Cortex of kidney (tissue), 1 donor: ENCODE measurements at places on chromosomes 7 and 10.

DNA sequence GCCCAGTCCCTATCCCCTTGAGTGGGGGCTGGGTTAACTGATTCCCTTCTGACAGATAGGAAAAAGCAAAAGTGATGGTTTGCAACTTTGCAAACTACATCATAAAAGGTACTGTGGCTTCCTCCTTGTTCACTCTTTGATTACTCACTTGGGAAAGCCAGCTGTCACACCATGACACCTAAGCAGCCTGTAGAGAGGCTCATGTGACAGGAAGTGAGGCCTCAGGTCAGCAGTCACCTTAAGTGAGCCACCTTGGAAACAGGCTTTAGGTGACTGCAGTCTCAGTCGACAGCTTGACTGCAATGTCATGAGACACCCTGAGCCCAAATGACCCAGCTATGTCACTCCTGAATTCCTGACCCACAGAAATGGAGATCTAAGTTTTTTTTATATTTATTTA lies 4.3 kb upstream of the CHCHD2 start:
- no peak for DNase-seq

GRCh38 chr10:34814223-34814912 lies 728 bp downstream of the PARD3 start:
- DNase-seq, result peak; percentile 42

GRCh38 chr10:125233726-125234125 lies 73.4 kb upstream of the CTBP2 start:
- DNase-seq, result no peak

GRCh38 chr10:90707657-90708056 lies 150.2 kb downstream of the HTR7 start:
- DNase-seq, result no peak

- DNase-seq, result no peak
Observed at GRCh38 chr7:81383846-81384245, 386.0 kb downstream of the HGF start.

GRCh38 chr7:36916116-36916515 lies 191.8 kb upstream of the AOAH start:
- DNase-seq, result no peak

GRCh38 chr10:86918022-86918471 lies 39.4 kb downstream of the MMRN2 start:
- DNase-seq, result no peak

GRCh38 chr7:1131471-1132265 lies 28.3 kb downstream of the ZFAND2A start:
- DNase-seq, result no peak

DNA sequence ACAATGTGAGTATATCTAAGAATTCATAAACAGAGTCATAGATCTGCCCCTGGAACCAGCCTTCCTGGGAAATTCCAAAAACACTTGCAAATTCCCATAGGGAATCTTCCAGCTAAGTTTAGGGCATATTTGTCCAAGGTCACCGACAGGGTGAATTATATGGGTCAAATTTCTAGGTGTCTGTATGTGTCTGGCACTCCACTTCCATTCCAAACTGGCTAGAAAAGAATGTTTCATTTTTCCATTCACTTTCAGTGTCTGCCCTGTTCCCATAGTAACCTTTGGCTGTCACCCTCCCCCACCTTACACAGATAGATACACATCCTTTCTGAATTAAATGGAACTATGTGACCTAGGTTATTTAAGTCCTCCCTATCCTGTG lies 230.9 kb downstream of the CREB5 start:
- no peak for DNase-seq

DNA sequence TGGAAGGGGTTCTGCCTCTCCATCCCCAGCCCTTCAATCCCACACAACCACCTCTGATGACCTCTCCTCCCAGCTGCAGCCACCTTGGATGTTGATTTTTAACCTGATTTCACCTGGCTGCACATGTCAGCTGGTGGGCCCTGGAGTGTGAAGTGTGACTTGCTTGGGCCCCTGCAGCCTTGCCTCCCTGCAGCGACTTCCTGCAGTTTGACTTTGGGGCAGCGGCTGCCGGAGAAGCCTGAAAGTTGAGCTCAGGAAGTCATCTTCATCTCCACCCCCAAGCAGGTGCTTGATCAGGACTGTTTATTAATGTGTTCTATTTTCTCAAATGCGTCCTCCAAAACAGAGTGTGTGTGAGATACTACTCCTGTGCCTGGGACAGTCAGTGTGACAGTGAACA lies 675.2 kb upstream of the GALNT17 start:
- DNase-seq, result no peak

DNA sequence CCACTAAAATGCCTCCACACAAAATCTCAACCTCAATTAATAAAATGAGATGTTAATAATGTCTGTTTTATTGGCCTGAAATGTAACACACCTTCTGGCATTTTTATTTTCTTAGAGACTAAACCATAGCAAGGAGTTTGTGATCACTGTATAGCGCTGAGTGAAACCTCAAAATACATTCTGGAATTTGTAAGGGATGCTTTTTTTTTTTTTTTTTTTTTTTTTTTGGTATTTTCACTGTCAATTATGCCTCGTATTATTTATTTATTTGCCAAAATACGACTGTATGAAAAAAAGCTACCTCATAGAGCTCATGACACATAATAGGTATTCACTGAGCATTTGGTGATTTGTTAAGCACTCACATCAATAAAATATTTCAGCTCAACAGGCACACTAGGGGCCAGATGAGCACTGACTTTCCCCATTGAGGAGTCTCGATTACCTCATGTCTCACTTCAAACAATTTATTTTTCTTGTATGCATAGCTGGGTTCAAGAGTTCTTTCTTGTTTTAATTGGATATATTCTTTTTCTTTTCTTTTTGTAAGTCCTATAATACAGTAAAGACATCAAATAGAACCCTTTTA lies 36.5 kb downstream of the SEMA3C start:
- no peak for DNase-seq

DNA sequence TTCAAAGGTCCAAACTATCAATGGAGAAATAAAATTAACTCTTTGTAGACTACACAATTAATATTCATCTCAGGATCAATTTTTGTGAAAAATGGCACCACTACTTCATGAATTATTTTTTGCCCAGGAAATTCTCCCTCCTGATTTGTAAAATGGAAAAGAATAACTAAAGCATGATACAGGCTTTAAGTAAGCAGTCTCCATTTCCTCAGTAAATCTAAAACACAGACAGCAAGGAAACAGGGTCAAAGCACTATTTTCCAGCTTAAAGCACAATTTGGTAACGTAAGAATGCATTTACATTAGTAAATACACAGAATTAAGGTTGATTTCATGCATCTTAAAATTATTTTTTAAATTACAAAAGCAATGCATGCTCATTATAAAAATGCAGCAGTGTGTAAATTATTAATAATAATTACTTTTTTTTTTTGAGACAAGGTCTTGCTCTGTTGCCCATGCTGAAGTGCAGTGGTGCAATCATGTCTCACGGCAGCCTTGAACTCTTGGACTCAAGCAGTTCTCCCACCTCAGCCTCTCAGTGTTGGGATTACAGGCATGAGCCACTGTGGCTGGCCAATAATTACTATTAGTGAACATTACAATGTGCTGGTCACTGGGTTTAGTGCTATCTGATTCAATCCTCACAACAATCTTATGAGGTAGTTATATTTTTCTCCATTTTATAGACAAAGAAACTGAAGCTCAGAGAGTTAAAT lies 26.1 kb upstream of the VCL start:
- no peak for DNase-seq

DNA sequence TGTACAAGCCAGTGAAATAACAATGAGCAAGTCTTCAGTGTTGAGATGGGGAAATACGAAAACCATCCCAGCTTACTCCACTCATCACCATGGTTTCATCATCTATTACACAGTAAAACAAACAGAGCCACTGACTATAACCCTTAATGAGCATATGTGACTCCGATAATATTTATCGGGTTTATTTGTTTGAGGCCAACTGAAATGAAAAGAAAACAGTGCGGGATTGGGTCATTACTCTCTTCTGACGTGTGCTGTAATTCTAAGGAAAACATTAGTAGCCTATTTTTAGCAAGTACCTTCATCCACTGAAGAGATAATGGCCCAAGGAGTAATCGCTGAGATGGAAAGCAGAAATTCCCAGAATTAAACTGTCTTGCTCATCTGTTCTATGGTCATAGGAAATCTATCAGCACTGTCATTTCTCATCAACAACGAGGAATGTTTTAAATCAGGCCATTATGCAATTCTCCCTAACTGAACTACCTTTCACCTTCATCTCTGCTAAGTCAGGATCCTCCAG lies 716.5 kb downstream of the INHBA start:
- no peak for DNase-seq

DNA sequence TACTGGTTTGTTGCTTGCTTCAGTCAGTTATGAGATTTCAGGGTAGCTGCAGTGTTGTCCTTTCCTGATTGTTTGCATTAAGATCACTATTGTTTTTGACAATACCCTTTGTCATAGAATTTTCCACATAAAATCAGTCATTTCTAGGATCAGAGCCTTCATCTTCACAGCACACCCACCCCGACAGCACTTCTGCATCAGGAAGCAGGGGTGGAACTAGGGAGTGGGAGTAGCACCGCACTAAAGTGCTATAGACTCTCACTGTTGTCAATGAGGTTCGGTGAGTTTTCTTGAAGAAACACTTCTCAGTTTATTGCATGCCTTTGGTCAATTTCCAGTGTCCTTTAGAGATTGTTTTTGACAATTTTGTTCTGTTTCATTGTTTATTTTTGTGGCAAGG lies 632.5 kb downstream of the AUTS2 start:
- DNase-seq, result no peak

DNA sequence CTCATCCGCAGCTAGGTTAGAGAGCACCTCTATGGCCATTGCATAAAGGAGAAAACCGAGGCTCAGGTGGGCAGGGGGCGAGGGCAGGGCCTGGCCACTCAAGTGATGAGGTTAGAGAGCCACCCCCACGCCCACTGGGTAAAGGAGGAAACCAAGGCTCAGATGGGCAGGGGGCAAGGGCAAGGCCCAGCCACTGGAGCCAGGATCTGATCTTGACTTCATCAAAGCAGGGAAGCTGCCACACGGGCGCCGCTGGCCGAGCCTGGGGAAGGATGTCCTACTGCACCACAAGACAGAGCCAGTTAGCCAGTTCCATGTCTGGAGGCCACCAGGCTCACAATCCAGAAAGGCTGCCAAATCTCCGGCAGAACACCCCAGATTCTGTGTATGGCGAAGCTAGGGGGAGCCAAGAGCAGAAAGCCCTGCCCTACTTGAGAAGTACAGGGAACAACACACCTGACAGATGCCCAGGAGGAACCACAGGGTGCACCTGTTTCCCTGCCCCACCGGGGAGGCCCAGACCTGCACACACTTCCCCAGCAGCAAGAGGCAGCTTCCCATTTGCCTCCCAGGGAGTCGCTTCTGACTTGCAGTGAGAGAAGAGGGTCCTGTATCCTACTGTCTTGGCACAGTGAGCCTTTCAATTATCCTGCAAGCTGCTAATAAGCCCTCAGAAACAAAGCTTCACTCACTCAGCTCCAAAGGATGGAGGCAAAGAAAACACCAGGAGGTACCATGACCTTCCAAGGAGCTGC lies 101.9 kb downstream of the TNS3 start:
- DNase-seq, result no peak

- DNase-seq, result no peak
Observed at GRCh38 chr7:116315293-116315692, 105.0 kb downstream of the TES start.

DNA sequence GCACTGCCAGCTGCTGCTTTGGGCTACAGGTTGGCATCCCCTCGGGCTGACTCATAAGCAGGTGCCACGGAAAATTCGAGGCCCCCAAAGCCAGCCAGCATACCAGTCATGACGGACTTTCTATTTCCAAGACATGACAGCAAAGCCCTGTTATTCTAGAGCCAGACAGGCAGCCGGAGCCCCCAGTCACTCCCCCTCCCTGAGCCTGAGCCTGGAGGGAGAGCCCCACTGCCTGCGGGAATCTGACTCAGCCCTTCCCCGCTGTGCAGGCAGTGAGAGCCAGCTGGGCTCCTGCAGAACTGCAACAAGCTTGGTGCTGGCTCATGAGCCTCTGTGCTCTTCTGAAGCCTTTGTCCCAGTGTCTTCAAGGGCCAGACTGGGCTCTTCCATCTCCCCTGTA lies 15.8 kb downstream of the BTBD16 start:
- no peak for DNase-seq

DNA sequence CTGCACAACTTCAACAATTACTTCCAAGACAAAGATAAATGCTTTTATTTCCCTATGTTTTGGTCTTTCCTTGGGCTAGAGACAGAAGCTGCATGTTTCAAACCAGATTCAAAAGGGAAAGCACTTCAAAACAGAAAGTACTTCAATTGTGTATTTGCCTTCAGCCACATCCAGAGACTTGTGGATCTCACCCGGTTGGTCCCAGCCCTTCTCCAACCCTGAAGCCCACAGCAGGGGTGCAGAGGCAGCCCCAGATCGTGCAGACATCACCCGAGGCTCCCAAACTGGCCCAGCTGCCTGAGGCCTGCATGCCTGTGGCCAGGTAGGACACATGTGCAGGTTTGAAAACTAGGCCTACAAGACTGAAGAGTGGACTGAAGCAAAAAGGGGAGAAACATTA lies 80.8 kb downstream of the ALOX5 start:
- DNase-seq, result no peak

- no peak for DNase-seq
Observed at GRCh38 chr10:61452151-61452651, 980 bp downstream of the TMEM26 start.

DNA sequence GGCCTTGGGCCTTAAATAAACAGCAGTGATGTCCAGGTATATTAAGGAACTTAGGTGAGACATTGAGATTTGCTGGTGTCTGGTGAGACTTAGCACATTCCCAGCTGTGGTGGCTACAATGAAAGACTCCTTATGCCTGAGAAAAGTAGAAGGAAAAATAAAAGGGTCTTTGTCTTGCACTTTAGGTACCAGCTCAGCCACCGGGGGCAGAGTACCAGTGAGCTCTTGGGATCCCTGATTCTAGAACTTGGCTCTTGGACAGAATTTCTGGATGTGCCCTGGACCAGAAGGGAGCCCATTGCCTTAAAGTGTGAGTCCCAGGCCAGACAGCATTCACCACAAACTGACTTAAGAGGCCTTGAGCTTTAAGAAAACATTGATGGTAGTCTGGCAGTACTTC lies 1038.7 kb downstream of the SORCS3 start:
- DNase-seq, result no peak

DNA sequence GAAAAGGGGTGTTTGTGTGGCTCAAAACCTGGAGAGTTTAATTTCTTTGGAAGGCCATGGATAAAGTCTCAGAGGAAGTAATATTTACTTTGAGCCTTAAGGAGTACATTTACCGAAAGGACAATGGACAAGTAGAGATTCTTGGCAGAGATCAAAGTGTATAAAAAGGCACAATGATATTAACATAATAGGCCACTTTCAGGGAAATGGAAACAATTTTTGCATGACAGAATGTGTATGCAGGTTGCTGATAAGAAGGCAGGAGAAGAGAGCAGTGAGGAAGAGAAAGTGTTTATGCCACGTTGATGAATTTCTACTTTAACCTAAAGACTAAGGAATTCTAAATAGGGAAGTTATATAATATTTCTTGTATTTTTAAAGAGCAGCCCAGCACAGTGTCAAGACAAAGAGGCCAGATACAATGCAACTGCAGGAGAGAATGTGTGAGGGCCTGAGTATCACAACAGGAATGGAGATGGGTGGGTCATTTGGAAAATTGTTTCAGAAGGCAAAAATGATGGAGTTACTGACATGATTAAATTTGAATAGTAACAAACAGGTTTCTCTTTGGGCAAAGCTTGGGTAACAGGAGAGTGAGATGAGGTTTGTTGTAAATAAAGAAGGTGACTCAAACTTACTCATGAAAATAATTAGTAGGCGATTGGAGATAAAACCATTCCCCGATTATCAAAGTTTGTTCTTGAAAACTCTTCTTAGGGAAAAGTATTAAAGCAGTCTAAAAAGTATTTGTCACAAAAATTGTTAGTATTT lies 84.1 kb downstream of the THSD7A start:
- DNase-seq, result no peak
